ENCODE measurements at places on chromosomes 12 and 14.

- DNase-seq: no peak
Measured at GRCh38 chr14:20388159-20388558, 25.1 kb downstream of the TEP1 start.

GRCh38 chr14:65107200-65107599, 4.9 kb upstream of the MAX start:
- no peak for DNase-seq

- DNase-seq: no peak
Measured at GRCh38 chr12:53699678-53700025, 23.8 kb upstream of the ATP5MC2 start.

DNA sequence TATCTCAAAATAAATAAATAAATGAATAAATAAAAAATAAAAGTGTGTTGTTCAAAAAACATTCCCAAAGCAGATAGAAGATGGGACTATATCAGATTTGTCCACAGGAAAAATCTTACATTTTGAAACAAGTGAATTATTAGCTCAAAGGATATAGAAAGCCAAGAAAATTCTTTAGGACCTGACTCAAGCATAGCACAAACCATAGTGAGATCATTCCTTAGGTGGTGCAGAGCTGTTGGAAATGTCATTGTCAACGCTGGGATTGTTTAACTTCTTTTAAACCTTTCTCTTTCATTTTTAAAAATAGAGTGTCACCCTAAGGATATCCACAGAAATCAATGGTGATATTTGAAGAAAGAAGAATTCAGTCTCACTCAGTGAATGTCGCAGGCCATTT, 43.5 kb downstream of the DRAM1 start:
- DNase-seq: no peak

- no peak for DNase-seq
Measured at GRCh38 chr14:39617537-39617936, 185.3 kb upstream of the FBXO33 start.

- no peak for DNase-seq
Measured at GRCh38 chr14:94021416-94022157, 4.6 kb upstream of the OTUB2 start.

- no peak for DNase-seq
Measured at GRCh38 chr12:85489194-85489593, 209.2 kb downstream of the ALX1 start.

GRCh38 chr12:19530637-19531023, 91.3 kb downstream of the AEBP2 start:
- no peak for DNase-seq

DNA sequence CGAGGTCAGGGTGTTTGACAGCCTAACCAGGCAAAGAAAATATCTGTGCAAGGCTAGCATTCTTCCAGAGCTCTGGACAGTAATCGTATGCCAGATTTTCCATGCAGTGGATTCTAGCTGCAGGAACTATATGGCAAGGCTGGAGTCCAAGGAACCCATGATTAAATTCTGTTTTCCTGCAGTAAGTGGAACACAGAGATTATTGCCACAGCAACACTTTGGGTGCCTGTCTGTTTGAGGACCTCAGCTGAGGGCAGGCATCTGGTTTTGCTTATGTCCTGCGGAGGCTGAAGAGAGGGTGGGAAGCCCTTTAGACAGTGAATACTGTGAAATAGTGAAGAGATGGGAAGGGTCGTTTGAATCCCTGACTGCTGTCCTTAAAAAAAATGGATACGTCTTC, 104.4 kb downstream of the DAD1 start:
- no peak for DNase-seq

DNA sequence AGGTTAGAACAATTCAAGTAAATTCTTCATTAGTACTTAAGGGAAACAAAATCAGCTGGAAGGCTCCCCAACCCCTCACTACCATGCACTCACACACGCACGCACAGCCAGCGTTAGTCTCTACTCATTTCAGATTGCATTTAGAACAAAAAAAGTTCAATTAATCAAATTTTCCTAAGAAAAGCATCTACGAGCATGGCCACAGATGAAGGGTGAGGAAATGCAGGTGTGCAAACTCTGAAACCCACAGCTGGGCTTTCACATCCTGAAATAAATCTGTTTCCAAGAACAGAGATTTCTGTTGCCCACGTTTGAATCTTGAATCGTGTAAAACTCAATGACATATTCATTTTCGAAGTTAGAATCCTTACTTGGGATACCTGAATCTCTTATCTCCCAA, 62.6 kb downstream of the SEL1L start:
- DNase-seq: no peak

GRCh38 chr14:101449114-101449513, 112.2 kb upstream of the DIO3 start:
- DNase-seq: no peak

DNA sequence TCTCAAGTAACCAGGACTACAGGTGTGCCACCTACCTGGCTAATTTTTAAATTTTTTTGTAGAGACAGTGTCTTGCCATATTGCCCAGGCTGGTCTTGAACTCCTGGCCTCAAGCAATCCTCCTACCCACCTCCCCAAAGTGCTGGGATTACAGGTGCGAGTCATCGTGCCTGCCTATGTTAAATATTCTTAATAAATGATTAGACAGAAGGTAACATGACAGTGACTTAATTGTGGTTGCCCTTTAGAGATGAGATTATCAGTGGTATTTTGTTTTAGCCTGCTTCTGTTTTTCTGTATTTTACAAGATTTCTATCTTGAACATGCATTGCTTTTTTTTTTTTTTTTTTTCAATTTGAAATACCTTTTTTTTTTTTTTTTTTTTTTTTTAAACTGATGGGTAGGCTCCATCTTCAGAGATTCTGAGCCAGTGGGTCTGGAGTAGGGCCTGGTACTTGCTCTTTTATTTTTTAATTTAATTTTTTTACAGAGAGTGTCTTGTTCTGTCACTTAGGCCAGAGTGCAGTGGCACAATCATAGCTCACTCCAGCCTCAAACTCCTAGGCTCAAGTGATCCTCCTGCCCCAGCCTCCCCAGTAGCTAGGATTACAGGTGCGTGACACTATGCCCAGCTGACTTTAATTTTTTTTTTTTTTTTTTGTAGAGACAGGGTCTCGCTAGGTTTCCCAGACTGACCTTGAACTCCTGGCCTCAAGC, 88.4 kb downstream of the BORCS5 start:
- DNase-seq: no peak

DNA sequence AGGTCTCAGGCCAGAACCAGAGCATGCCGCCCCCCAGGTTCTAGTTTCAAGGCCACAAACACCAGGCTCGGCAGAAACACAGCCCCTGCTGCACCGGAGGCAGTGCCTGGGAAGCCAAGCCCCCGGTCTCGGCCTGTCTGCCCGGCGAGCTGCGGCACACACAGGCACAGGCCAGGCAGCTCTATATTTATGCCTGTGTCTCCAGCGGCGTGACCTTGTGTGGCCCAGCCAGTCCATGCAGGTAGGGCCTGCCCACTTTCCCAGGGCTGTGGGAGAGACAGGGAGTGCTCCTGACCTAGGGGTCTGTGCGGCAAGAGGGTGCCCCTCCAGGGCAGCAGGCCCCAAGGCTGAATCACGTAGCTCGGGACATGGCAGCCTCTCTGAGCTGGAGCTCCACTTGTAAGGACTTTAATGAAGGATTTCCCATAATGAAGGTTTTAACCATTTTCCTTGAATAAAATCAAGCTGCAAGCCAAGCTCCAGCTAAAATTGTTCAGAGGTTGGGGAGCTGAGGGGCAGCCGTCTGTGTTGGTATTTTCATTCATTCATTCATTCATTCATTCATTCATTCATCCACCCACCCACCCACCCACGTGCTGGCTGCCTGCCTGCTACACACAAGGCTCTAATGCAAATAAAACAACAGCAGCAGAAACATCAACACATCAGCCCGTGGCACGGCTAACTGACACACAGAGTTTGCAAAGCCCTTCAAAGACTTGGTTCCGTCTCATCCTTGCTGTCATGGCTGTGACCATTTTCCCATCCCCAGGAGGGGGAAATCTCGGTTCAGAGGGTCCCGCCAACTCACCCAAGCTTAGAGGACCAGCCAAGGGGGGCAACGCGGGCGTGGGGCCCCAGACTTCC, 92.0 kb downstream of the RFLNA start:
- DNase-seq: no peak

- no peak for DNase-seq
Measured at GRCh38 chr12:24014240-24014639, 64.8 kb upstream of the SOX5 start.

DNA sequence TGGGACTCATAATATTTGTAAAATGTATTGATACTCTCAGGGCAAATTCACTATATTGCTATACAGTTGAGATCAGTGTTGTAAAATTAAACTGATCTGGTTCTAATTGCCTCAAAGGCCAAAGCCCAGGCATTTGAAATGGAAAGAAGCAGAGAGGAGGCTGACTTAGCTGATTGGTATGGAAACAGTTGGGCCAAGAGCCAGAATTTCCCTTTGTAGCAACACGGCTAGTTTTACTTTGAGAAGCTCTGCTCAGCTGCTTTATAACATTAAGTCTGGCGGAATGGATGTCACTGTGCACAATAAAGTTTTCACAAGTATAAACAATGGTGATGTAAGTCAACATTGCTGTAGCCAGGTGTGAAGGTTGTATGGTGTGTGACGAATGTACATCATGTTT, 186.4 kb downstream of the MSRB3 start:
- DNase-seq: no peak

DNA sequence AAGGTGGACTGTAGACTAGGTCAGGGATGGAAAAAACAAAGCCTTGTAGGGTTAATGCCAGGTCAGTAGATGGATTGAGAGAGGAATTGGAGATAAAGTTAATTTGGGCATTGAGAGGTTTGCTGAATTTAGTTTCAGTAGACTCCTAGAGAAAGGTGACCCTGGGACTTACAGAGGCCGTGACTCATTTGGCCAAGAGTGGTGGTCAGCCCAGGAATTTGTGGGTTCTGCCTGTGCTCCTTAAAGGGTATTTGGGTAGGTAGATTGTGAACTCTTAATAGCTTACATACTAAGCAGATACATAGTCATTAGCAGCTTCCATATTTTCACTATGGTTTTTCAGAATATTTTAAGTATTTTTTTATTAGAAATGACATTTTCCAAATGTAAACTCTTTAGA, 21.8 kb downstream of the PLEKHA5 start:
- no peak for DNase-seq

DNA sequence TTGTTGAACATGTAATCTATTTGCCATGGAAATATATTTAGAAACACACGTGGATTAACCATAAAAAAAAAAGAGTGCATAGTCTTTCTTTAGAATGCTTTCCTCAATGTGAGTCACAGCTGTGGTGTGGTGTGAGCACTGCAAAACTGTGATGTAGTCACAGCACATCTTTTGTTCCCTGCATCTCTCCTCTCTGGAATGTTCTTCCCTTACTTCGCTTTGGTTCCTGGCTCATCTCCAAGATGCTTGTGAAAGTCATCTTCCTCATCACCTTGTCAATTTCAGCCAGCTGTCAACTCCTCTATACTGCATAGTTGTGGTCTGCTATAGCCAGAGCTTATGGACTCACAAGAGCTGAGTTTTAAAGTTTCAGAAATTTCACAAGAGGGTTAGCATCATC, 60.2 kb downstream of the STAB2 start:
- DNase-seq: no peak

All from AML-193 (cell line).